ENCODE measurements at places on chromosomes 2 and 18. TPM values are rescaled to one million over a fixed set of nuclear protein-coding genes. Genes with fewer than 3 reads are reported as not detected.
A peak's percentile ranks its signal among the peaks of the same experiment; 100 is the strongest.

GRCh38 chr2:36235426-36235825 is 120.2 kb upstream of the CRIM1 start:
- no peak for DNase-seq

- DNase-seq = no peak
Measured at GRCh38 chr2:237865623-237866041, 6.2 kb downstream of the RAMP1 start.

GRCh38 chr2:37648331-37649011 is 23.0 kb downstream of the CDC42EP3 start:
- DNase-seq = peak; percentile 85

Gene OXER1
- 1.6 TPM for total RNA-seq

- no peak for DNase-seq
Measured at GRCh38 chr2:24571828-24572442, 80.9 kb downstream of the NCOA1 start.

Gene DSC3
- 0.09 TPM for total RNA-seq

DNA sequence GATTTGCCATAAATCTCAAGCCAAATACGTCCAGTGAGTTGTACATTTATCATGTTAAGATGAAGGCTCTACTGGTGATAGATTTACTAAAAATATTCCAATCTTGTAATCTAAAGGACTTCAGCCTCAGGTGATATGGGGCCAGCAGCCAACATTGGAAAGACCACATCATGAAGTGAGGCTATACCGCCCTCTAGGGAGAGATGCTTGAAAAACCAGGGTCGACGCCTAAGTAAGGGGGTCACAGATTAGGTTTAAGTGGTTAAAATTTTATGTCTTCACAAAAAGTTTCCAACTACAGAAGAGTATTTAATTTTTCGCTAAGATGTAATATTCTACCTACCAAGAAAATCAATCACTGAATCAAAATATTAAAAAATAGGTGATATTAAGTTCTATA is 33.3 kb downstream of the DOCK10 start:
- DNase-seq = no peak

DNA sequence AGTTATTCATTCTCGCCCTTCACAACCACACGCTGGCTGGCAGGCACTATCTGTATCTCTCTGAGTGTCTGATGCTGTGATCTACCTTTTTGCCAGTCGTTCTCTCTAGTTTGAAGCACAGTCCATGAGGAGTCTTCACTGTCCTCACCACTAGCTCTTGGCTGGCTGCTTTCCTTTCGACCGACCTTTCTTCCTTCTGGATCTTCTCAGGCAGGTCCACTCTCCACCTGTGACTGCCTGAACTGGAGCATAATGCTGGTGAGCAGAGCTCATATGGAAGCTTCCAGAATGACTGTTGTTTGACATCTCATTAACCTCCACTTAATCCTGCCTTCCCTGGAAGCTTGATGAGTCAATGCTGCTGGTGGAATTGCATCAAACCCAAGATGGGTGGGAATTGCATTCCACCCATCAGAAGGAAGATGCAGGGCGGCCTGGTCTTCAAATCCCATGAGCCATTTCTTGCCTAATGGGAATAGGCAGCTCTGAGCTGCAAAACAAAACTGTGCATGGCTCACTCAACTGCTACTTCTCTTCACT is 283.5 kb upstream of the HDAC4 start:
- no peak for DNase-seq

- DNase-seq = no peak
Measured at GRCh38 chr2:38485734-38486133, 108.7 kb upstream of the ATL2 start.

GRCh38 chr2:136420346-136420745 is 302.4 kb upstream of the CXCR4 start:
- no peak for DNase-seq

DNA sequence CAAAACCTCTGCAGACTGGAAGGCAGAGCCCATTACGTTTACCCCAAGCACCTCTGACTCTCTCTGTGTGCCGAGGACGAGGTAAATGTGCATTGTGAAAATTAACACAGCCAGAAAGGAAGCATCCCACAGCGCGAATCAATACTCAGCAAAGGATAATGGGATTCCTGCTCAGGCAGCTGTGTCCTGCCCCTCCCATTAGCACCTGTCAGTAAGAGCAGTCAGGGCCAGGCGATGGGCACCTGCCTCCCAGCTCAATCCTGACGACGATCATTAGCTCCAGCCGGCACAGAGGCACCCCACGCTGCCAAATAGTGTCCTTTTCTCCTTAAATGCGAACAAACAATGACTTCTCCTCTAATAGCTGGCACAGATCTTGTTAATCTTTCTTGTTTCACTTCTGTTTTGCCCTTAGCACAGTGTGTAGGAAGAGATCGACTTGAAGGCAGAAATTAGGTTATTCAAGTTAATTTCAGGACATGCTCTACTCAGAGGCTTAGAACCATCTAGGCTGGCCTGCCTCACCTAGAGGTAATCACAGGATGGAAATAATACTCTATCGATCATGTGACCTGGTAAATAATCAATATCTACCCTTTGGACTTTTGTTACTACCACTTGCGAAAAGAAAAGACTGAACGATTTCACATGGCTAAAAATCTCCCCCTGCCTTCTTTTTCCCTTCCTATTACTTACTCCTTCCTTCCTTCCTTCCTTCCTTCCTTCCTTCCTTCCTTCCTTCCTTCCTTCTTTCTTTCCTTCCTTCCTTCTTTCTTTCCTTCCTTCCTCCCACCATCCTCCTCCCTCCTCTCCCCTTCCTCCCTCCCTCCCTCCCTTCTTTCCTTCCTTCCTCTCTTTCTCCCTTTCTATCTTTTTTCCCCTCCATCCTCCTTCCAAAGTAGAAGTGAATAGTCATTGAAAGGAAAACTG is 487.9 kb upstream of the ID2 start:
- DNase-seq = no peak

DNA sequence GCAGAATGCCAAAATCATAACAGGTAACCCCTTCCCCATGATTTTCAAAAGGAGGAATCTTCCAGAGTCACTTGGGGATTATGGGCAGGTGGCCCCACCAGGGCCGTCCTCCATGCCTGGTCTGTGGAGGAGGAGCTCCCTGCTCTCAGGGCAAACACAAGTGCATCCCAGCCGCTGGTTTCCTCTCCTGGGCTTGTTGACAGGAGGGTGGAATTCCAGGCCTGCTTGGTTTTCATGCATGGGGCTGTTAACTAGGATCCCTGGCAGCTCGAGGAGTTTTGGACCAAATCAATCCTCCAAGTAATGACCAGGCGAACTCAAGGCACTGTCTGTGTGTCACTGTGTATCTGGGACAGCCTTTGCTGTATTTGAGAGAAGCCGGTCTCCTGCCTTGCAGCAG is 45.3 kb downstream of the FOSL2 start:
- no peak for DNase-seq

DNA sequence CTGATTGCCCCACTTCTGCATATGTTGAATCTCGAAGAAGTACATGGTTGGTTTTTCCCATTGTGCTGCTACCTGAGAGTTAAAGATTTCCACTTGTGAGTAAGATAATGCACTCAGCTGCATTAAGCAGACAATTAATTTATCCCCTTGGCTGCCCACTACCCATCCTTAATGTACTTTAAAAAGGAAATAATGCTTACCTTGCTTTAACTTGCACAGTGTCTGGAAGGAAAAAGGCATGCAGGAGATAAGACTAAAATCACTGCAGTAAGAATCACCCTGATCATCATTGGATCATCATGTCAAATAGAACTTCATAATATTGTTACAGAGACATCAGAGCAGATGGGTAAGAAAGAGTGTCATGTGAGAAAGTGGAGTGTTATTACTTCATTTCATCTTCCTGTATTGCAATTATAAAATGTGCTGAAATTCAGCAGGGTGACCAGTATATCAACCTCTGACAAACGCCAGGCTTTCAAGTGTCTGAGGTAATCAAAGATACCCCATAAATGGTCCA is 207.3 kb upstream of the PIK3C3 start:
- no peak for DNase-seq

Gene CRYGA
- total RNA-seq = not detected

GRCh38 chr2:24204505-24204904 is 29.7 kb downstream of the FAM228A start:
- no peak for DNase-seq

GRCh38 chr18:66560094-66560493 is 43.8 kb downstream of the CDH19 start:
- no peak for DNase-seq

Gene DLX1
- total RNA-seq = 0.23 TPM

Gene IL36G
- not detected for total RNA-seq

- DNase-seq = no peak
Measured at GRCh38 chr18:36744261-36744876, 84.4 kb downstream of the TPGS2 start.

Gene COL4A4
- 17.2 TPM for total RNA-seq

Gene ZC3H6
- 24.6 TPM for total RNA-seq

DNA sequence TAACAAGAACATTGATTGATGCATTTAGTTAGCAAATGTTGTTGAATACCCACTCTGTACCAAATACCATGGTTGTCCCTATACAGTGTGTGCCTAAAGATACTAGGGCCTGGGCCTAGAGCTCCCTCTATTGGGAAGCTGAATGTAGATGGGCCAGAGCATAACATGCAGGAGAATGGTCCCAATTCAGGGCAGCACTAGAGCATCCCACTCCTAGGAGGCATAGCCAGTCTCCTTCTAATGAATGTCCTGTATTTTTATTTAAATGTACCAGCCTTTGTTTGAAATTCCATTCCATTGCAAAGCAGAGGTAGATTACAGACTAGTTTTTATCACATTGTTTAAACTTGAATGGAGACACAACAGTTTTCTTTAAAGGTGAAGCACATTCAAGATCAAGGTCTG is 90.6 kb downstream of the FEZ2 start:
- DNase-seq = peak; percentile 35

DNA sequence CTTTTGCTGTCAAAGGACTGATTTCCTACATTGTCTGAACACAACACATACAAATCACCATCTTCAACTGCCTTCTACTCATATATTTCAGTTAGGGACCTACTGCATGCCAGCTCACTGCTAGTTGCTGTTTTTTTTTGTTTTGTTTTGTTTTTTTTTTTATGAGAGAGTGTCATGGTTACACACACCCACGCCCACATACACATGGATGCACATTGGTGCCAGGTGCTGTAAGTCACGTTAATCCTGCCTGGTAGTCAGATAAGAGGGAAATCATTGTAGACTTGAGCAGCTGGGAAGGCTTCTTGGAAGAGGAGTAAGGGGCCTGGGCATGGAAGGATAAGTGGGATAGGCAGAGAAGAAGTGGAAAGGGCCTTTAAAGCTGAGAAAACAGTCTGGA is 209.9 kb downstream of the TDRD15 start:
- no peak for DNase-seq

- DNase-seq = no peak
Measured at GRCh38 chr2:3316456-3317276, 61.0 kb downstream of the EIPR1 start.

DNA sequence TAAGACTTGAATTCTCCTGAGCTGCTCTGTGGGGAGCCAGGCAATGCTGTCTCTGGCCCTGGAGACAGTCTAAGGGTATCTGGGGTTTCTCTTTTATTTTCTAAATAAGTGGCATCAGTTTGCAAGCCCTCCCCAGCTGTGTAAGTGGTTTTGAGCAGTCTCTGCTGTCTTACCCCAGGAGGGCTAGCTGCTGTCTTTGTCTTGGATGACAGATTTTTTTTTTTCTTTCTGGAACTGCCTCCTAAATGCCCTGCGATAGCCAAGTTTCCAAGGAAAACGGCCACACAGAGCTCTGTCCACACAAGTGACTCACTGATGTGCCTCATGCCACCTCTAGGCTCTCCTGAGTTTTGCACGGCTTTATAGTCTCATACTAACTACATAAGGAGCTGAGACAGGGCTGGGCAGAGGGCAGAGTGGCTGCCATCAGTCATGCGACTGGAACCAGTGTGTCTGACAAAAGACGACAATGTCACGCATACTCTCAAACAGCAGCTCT is 37.2 kb upstream of the THOC1 start:
- DNase-seq = no peak

- DNase-seq = no peak
Measured at GRCh38 chr2:58913082-58913726, 672.1 kb upstream of the FANCL start.

Gene PLEK
- total RNA-seq = 6.6 TPM

- no peak for DNase-seq
Measured at GRCh38 chr2:8331068-8331467, 350.8 kb upstream of the ID2 start.

GRCh38 chr2:137950238-137950637 is 14.0 kb upstream of the HNMT start:
- DNase-seq = no peak

DNA sequence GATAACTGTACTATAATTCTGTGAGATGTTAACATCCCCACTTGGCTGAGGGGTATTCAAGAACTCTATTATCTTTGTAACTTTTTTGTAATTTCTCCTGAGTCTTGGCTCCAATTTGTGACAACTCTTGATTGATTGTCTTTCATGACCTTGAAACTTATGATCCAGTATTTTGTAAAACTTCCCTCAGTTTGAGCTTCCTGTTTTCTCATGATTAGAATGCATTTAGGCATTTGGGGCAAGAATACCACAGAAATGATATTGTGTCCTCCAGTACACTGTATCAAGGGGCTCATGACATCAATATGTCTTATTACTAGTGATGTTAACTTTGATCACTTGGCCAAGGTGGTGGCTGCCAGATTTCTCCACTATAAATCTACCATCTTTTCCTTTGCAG is 37.4 kb downstream of the PNO1 start:
- DNase-seq = no peak

GRCh38 chr2:158034198-158034866 is 67.3 kb upstream of the UPP2 start:
- no peak for DNase-seq

DNA sequence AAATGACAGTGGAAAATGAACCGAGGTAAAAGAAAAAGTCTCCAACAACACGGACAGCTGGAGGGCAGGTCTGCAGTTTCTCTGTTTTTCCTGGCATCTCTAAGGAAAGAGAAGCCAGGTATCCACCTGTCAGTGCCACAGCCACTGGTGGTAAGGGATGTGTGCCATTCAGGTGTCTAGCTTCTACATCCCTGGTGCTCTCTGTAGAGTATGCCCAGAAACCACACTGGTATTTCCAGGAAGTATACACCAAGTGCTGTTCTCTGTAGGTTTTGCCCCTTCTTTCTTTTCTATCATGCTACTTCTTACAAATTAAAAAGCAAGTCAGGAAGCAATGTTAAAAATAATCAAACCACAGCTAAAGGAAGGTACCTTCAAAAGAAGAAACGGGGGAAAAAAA is 7.6 kb upstream of the AGFG1 start:
- DNase-seq = no peak

Gene FBXO48
- 1.1 TPM for total RNA-seq

DNA sequence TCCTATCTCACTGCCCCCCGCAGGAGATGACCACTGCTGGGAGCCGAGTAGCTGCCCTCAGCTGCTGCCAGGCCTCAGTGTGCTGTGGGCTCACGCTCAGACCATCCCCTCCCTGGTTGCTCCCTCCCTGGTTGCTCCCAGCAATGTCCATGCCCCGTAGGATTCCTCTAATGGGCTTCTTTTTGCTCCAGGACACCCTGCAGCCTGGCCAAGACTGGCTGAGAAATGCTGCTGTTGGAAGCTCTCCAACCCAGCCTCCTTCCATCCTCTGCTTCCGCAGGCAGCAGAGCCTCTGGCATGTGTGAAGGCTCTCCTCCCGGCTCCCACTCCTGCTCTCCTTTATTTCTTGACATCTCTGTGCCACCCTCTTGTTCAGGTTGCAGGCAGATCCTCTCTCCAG is 48.6 kb downstream of the SOX11 start:
- no peak for DNase-seq

Gene TNFRSF11A
- 3.3 TPM for total RNA-seq
